CD14-positive monocyte (primary cell): ENCODE measurements at places on chromosomes 4 and X.
A peak's percentile ranks its signal among the peaks of the same experiment; 100 is the strongest.

GRCh38 chrX:13536551-13536950 is 32.9 kb upstream of the EGFL6 start:
- no peaks in the 10 kb centered on the region for H3K36me3 ChIP-seq
- H3K27me3 ChIP-seq, result no peaks in the 10 kb centered on the region
- H3K4me3 ChIP-seq, result no peak overlapping the region
- DNase-seq, result no peak
- no peaks in the 10 kb centered on the region for H3K4me1 ChIP-seq
- no peak overlapping the region for H3K27ac ChIP-seq

DNA sequence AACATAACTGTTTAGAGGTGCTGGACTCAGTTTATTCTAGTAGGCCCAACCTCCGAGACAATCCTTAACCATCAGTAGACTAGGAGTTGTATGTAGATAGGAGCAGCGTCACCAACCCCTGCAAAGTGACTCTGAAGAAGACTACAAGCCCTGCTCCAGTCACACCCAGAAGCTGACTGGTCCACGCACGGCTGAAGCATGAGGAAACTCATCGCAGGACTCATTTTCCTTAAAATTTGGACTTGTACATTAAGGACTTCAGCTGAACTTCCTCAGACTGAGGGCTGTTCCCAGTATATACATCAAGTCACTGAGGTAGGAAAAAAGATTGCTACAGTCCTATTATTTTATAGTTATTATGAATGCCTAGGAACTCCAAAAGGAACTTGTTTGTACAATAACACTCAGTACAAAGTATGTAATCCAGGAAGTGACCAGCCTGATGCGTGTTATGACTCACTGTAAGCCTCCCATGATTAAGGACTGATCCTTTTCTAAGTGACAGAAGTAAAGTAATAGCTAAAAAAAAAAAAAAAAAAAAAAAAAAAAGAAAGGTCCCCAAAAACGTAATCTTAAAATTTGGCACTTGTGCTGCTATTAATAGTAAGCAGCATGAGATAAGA is 41.6 kb upstream of the UGT2B7 start:
- H3K36me3 ChIP-seq, result no peaks in the 10 kb centered on the region
- no peak overlapping the region for H3K4me3 ChIP-seq
- H3K4me1 ChIP-seq, result no peaks in the 10 kb centered on the region
- no peak overlapping the region for H3K27ac ChIP-seq

DNA sequence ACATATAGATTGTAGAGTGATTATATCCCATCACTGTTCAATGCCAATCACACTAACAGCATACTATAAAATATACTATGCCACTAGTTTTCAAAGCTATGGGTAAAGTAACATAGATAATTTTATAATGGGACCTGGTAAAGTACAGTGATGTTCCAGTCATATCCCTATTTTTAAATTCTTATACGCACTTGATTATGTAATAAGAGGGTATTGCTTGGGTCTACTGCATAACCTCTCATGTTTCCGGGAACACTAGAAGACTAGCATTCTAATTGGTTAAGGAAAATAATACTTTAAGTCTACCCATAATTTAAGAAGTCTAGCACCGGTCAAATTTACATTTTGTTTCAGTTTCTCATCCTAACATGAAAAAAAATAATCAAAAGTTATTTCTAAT is 275.1 kb downstream of the CHIC1 start:
- H3K36me3 ChIP-seq, result peaks cover 48% of the 10 kb centered on the region
- no peaks in the 10 kb centered on the region for H3K27me3 ChIP-seq
- H3K4me3 ChIP-seq, result no peak overlapping the region
- DNase-seq, result no peak
- H3K27ac ChIP-seq, result no peak overlapping the region

- H3K36me3 ChIP-seq, result no peaks in the 10 kb centered on the region
- no peak overlapping the region for H3K4me3 ChIP-seq
- H3K27ac ChIP-seq, result no peak overlapping the region
Measured at GRCh38 chrX:15430584-15430983, 46.4 kb upstream of the VEGFD start.

DNA sequence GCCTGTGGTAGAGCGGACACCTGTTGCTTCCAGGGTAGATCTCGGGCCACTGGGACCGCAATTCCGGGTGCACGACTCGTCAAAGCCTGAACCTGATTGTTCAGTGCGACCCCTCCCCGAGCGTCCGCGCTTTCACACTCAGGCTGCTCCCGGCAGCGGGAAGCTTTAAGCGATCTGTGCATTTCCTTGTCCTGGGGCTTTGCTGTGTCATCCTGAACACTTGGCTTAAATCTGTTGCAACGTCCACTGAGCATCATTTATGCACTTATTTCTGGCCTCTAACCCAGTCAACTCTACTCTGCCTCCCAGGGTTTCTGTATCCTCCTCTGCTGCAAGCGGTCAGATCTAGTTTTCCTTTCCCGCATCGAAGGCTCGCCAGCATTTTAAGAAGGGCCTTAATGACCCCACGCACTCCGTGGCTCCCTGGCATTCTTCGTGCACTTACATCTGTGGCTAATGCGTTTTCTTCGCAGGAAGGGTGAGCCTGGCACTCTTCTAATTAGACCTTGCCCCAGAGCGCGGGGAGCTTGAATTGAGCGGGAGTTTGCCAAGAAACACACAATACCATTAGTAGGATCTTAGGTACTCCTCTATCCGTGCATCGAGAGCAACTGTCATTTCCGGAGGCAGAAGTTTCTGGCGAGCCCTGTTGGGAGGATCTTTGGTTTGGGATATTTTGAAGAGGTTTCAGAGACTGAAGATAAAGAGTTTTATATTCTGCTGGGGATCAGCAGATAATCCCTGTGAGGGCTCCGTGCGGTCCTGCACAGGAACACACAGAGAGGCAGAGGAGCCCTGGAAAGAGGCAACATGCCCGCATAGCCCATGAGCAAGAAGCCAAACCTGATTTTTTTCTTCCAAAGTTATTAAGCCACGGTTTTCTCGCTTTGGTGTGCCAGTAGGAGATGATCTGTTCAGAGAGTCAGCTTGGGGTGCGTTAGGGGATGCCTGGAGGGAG is 654 bp upstream of the DDIT4L start:
- peaks cover 4% of the 10 kb centered on the region for H3K4me1 ChIP-seq
- H3K4me3 ChIP-seq, result peak overlapping the region; percentile 37
- no peak for DNase-seq
- no peaks in the 10 kb centered on the region for H3K36me3 ChIP-seq

GRCh38 chrX:1618689-1619088 is 3.8 kb downstream of the ASMT start:
- DNase-seq, result no peak
- no peaks in the 10 kb centered on the region for H3K36me3 ChIP-seq
- H3K4me1 ChIP-seq, result peaks cover 9% of the 10 kb centered on the region
- H3K4me3 ChIP-seq, result no peak overlapping the region
- H3K27ac ChIP-seq, result no peak overlapping the region

DNA sequence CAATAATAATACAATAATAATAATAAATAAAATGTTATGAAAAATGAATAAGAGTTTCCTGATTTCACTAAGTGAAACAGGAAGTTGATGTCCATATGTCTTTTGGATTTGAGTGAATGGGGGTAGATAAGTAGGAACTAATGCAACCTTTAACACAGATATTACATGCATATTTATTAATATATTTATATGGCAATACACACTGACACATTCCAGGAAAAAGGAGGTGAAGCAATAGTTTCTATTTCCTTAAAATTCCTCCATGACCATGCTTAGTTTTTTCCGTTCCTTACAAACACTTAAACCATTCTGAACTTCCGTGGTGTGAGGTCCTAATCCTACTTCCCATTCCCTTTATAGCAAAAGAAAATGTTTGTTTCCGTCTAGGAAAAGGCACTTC is 48.3 kb downstream of the ATXN3L start:
- H3K27ac ChIP-seq, result no peak overlapping the region
- H3K27me3 ChIP-seq, result no peaks in the 10 kb centered on the region
- peaks cover 3% of the 10 kb centered on the region for H3K4me1 ChIP-seq
- peak; percentile 7 for DNase-seq
- H3K4me3 ChIP-seq, result no peak overlapping the region
- H3K36me3 ChIP-seq, result no peaks in the 10 kb centered on the region

DNA sequence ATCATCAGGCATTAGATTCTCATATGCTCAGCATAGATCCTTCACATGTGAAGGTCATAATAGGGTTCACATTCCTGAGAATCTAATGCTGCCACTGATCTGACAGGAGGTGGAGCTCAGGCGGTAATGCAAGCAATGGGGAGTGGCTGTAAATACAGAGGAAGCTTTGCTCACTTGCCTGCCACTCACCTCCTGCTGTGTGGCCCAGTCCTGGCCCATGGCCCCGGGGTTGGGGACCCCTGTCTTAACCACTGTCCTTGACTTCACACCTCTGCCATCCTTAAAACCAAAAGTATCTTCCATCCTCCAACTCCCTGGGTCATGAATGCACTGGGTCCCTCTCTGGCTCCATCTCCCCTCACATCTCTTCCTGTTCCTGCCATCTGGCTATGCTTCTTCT is 129.1 kb downstream of the HMX1 start:
- H3K4me1 ChIP-seq, result no peaks in the 10 kb centered on the region
- no peak overlapping the region for H3K4me3 ChIP-seq

- H3K27ac ChIP-seq, result no peak overlapping the region
- H3K4me1 ChIP-seq, result no peaks in the 10 kb centered on the region
- H3K36me3 ChIP-seq, result no peaks in the 10 kb centered on the region
- H3K4me3 ChIP-seq, result no peak overlapping the region
Measured at GRCh38 chr4:53571936-53572599, 19.2 kb downstream of the LNX1 start.

- no peak for DNase-seq
- H3K4me3 ChIP-seq, result no peak overlapping the region
- H3K27ac ChIP-seq, result no peak overlapping the region
Measured at GRCh38 chrX:32280489-32280888, 930.9 kb downstream of the DMD start.

DNA sequence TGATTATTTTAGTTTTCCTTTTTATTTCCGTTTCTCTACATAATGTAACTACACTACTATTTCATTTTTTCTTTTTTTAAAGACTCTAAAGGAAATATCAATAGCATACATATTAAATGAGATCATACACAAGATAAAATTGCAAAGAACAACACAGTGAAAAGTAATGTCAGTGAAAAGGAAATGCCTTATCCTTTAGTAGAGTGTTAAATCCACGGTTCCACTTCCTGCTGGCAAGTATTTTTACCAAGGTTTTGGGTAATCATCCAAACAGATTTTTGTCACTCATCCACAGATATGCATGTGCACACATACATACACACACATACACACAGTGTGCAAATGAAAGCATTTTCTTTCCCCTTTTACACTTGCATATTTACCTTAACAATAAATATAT is 548.9 kb downstream of the PPP4R3C start:
- no peak overlapping the region for H3K27ac ChIP-seq
- no peaks in the 10 kb centered on the region for H3K27me3 ChIP-seq
- H3K4me3 ChIP-seq, result no peak overlapping the region
- no peaks in the 10 kb centered on the region for H3K4me1 ChIP-seq
- H3K36me3 ChIP-seq, result no peaks in the 10 kb centered on the region

GRCh38 chrX:87299563-87300160 is 217.9 kb upstream of the KLHL4 start:
- no peaks in the 10 kb centered on the region for H3K36me3 ChIP-seq
- no peak for DNase-seq
- H3K27me3 ChIP-seq, result no peaks in the 10 kb centered on the region
- H3K27ac ChIP-seq, result no peak overlapping the region
- H3K4me3 ChIP-seq, result no peak overlapping the region

GRCh38 chr4:38109896-38110295 is 149.7 kb downstream of the PTTG2 start:
- DNase-seq, result no peak
- no peak overlapping the region for H3K4me3 ChIP-seq
- peaks cover 10% of the 10 kb centered on the region for H3K4me1 ChIP-seq
- H3K27me3 ChIP-seq, result no peaks in the 10 kb centered on the region
- H3K27ac ChIP-seq, result peak overlapping the region; percentile 2

DNA sequence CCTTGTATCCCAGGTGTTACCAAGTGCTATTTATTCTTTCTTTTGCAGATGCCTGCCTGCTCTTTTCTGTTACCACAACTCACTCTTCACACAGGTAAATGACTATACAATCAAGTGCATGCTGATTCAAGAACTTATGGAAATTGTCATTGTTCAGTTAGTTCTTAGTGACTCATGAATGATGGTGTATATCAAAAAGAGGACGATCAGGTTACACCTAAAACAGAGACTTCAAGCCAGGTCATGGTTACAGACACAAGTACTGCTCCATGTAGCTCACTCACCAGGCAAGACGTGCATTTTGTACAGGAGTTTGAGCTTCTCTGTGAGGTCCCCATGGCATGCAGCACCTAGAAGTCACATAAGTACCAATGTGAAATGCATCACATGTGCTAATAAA is 59.3 kb upstream of the UCP1 start:
- no peaks in the 10 kb centered on the region for H3K4me1 ChIP-seq
- no peaks in the 10 kb centered on the region for H3K27me3 ChIP-seq
- H3K36me3 ChIP-seq, result peaks cover 44% of the 10 kb centered on the region
- no peak for DNase-seq

DNA sequence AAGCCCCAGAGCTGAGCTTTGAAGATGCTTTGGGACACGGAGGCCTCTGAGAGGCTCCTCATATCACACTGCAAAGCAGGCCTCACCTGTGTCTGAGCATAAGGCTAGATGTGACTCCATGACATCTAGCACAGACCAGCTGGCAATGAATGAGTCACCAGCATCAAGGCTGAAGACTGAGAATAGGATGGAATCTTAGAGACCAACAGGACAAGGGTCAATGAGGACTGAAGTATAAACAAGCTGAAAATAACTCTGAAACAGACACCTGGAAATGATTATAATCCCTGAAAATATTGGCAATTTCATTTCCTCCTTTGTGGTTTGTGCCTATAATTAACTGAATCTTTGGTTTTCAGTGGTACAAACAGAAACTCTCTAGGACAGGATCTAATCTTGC is 87.1 kb upstream of the PRPS1 start:
- no peaks in the 10 kb centered on the region for H3K36me3 ChIP-seq
- H3K27ac ChIP-seq, result no peak overlapping the region
- H3K4me3 ChIP-seq, result no peak overlapping the region

DNA sequence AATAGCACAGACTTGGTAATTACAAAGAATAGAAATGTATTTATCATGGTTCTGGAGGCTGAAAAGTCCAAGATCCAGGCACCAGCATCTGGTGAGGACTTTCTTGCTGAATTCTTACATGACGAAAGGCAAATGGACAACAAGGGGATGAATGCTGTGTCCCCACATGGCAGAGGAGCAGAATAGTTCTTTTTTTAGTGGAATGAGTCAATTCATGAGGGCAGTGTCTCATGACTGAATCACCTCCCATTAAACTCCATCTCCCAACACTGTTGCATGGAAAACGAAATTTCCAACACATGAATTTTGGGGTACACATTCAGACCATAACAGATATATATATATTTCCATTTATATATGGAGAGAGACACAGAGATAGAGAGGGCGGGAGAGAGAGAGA is 628.3 kb downstream of the TRIML1 start:
- no peaks in the 10 kb centered on the region for H3K4me1 ChIP-seq
- no peak overlapping the region for H3K4me3 ChIP-seq
- no peaks in the 10 kb centered on the region for H3K36me3 ChIP-seq
- no peaks in the 10 kb centered on the region for H3K27me3 ChIP-seq
- H3K27ac ChIP-seq, result no peak overlapping the region

GRCh38 chr4:156781852-156782251 is 189.7 kb downstream of the PDGFC start:
- H3K4me3 ChIP-seq, result no peak overlapping the region
- H3K36me3 ChIP-seq, result no peaks in the 10 kb centered on the region
- peaks cover 9% of the 10 kb centered on the region for H3K4me1 ChIP-seq
- H3K27me3 ChIP-seq, result no peaks in the 10 kb centered on the region
- no peak for DNase-seq
